ENCODE measurements at places on chromosomes 12 and 14.

DNA sequence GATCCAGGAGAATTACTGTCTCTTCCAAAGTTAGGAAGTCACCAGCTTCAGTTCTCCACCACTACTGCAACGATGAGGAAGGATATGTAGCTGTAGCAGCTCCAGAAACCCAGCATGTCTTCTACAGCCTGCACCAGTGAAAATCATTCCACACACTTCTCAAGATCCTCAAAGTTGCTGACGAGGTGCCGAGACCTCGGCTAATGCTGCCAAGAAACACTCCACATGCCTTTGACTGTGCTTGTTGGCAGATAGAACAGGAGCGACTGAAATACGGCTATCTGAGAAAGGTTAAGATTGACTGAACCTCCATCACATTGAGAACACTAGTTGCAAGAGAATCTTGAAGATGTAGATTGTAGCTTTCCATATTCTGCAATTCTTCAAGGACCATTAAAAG, 241.9 kb downstream of the PPFIA2 start:
- no peak for DNase-seq

DNA sequence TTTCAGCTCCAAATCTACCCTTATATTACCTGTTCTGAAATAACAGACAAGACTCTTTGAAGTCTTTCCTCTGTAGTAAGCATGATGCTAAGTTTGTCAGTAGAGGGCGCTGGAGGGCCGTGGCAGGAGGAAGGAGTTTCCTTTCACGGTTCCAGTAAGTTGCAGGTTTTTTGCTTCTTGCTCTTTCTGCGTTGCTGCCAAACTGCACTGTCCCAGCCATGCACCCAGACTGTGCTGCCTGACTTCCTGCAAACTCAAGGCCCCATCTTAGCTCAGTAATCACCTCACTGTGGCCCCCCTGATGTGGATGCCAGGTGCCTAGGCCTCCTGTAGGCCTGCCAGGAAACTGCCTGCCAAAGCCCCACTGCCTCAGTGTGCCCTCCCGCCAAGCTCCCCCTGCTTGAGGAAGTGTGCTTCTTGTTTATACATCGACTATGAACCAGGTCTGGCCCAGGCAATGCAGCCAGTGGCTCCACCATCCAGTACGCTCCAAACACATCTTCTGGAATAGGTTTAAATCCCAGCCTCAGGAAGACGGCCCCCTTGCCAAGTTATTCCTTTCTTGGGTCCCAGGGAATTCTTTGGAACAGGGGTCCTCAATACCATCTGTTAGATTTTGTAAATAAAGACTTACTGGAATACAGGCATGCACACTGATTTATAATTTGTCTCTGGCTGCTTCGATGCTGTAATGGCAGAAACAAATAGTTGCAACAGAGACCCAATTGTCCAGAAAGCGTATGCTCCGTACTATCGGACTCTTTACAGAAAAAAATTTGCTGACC, 193.7 kb upstream of the LRIG3 start:
- DNase-seq: no peak

- DNase-seq: no peak
Measured at GRCh38 chr14:51744372-51745130, 92.8 kb downstream of the FRMD6 start.

GRCh38 chr12:9973949-9974348, 2.7 kb downstream of the CLEC12A start:
- DNase-seq: no peak

- DNase-seq: no peak
Measured at GRCh38 chr14:69153873-69154270, 953 bp upstream of the DCAF5 start.

- no peak for DNase-seq
Measured at GRCh38 chr12:21155522-21156351, 24.7 kb downstream of the SLCO1B1 start.

- no peak for DNase-seq
Measured at GRCh38 chr12:29041621-29042020, 107.5 kb upstream of the FAR2 start.

DNA sequence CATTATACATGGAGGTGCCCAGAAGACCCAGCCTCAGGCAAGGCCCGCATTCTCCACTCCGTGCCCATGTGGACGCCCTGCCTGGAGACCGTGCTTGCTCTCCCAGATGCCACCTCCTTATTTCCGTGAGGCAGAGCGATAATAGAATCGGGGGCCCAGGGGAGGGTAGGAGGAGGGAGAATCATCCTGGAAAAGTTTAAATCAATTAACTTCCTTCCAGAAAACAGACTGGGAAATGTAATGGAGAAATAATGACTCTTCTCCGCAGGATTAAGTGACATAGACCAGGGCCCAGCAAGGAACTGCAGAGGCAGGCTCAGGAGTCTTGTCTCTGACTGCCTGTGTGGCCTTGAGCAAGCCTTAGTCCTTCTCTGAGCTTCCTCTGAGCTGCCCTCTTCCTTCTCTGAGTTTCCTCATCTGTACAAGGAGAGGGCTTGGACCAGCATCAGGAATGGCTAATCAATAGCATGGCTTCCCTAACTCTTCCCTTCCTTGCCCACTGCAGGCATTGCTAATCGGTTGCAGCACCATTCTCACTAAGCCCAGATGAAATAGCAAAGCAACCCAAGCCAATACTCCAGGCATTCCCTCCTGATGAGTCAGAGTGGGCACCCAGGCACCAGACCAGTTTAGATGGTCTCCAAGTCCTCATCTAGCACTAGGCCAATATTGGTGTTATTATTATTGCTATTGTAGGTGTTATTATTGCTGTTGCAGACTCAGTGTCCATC, 11.3 kb upstream of the FAM222A start:
- no peak for DNase-seq

DNA sequence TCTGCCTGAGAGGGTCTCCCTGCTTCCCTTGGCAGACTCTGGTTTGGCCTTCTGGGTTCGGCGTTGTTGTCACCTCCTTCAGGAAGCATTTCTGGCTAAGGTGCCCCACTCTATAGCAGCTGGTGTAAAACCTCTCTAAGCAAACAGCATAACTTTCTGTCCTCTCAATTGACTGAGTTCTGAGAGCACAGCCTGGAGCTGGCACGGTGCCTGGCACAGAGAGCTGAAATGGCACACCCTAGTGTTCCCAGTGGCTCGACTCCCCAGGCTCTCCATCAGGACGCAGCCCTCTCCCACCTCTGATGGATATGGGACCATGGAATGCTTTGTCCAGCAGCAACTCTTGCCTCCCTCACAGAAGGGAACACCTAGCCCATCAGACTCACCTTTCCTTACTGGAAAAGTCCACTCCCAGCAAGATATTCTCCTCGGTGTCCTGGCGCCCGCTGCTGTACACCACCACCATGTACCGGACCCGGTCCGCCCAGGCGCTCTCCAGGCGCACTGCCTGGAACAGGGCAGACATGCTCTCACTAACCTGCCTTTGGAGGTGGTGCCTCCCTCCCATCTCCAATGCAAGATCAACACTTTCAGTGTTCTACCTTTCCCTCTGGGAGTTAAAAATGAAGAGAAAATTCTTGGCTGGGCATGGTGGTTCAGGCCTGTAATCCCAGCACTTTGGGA, 40.6 kb downstream of the SSH1 start:
- DNase-seq: no peak

DNA sequence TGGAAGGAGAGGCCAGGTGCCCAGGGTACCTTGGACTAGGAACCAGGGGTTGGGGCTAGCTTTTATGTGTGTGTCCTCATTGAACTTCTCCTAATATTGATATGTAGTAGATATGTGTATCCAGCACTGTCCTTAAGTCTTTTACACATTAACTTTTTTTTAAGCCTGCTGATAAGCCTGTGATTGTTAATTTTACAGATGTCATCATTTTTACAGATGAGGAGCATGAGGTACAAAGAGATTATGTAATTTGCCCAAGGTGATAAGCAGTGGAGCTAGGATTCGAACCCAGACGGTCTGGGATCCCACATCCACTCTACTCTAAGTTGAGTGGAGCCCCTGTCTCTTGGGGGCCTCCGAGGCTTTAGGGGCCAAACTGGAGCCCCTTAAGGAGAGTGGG, 10.2 kb upstream of the NR4A1 start:
- DNase-seq: no peak

- no peak for DNase-seq
Measured at GRCh38 chr12:50677858-50678257, 86.0 kb upstream of the ATF1 start.

DNA sequence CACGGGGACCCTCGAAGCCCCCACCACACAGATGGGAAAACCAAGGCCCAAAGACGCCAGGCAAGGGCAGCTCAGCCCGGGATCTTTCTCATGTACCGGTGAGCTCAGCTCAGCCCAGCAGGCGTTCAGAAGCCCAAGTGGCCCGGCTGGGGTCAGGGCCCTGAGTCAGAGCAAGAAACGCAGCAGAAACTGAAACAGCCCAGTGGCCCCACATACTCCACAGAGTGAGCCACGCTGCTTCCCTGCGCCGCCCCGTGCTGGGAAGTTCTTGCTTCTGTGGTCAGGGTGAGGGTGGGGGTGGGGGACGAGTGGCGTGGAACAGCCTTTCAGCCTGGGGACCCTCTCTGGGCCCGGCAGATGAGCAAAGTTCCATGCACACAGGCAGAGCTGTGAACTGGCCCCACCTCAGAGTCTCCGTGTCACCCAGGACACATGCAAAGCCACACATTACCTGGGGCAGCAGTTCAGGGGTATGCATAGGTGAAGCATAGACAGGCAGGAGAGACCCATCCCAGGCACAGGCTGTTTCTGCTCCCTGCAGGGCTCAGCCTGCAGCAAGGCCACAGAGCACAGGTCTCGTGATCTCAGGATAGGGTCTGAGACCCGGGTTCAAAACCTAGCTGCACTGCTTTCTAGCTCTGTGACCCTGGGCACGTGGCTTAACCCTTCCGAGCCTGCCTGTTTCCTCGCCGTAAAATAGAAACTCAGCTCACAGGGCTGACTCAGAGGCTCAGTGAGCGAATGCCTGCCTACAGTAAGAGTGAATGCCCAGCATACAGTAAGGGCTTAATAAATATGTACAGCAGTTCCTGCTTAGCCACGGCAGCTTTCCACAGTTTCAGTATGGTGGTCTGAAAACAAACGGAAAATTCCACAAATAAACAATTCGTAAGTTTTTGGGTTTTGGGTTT, 21.6 kb downstream of the NCOR2 start:
- no peak for DNase-seq

DNA sequence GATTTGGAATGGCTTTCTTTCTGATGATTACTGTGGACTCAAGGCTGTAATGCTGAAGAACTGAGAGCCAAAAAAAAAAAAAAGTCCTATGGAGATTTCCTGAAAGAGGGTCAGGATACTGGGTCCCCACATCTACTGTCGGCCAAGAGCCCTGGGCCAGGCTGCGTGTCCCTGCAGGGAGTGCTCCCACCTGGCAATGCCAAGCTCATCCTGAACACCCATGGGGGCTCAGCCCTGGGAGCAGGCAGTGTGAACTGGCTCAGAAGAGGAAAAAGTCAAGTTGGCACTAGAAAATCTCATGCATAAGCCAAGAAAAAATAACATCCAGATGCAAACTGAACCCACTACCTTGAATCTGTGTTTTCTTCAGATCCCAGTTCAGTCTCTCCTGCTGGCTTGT, 35.0 kb upstream of the SMOC1 start:
- no peak for DNase-seq

Data from activated CD4-positive, alpha-beta T cell treated with anti-CD3 and anti-CD28 coated beads, Interleukin-2, amount 50 U/mL, for 4 hours (primary cell).